ENCODE measurements at places on chromosomes 16 and 17.

GRCh38 chr16:55539488-55539887, 27.0 kb upstream of the CAPNS2 start:
- no peak for DNase-seq

DNA sequence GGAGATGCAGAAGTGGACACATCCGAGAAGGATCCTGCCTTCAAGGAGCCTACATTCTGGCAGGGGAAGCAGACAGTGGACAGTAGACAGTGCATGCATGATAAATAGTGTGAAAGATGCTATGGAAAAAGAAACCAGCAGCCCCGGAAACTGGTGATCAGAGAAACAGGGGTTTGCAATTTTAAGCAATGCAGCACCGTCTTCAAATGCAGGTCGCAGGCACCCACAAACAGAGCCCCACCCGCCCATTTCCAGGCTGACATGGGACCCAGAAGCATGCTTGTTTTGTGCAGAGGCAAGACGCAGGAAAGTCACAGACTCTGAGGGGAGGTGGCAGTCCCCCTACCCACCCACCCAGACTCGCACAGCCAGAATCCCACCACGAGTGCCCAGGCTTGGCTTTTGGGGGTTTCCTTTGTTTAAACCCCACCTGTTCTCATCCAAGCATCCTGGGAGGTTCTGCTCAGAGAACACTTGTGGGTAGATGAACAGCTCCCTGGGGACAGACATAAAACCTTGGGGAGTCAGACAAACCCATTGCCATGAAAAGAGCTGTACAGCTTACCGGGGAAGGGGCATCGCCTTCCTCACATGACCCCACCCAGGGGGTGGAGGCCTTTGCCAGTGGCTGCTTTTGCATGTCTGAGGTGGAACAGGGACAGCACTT, 114.3 kb downstream of the MGAT5B start:
- DNase-seq: peak; percentile 22

DNA sequence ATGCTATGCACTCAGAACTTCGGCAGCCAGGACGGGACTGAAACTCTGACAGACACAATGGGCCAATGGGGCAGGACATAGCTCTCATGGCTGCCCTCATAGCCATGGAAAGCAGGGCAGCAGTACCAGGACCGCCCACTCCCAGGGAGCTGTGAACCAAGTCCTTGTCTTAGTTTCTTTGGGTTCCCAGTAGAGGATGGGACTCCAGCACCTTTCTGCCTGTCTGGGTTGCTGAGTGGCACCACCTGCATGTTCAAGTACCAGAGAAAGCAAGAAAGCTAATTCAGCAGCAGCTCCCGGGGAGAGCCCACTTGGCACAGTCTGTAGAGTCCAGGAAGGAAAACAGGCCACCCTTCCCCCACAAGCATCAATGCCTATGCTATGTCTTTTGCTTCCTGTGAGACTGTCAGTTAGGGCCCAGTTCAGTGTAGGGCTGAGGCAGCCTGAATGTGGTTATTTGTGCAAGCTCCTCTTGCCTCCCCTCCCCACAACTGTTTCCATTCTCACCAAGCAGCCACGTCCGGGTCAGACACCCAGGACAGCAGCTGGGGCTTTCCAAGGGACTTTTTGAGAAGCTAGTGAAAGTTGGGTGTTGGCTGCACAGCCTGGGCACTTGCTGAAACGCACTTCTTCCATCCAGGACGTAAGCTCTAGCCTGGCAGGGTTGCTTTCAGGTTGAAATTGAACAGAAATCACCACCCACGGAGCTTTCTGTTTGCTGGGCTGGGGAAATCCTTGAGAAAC, 7.8 kb downstream of the SUPT4H1 start:
- peak; percentile 92 for DNase-seq

DNA sequence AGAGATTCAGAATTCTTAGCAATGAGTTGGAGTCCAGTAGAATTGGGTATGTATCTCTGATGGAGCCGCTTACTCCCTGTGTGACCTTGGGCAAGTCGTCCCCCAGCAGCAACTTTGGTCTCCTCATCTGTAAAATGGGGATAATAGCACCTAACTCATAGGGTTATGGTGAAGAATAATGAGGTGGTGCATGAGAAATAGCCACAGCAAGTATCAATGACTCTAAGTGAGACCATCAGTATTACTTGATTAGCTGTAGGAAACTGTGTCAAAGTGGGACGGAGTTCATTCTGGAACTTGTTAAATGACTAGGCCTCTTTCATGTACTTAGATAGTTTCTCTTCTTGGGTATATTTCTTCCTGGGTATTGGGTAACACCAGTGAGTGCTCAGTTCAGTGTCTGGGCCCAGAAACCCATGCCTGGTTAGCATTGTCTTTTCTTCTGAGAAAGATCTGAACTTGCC, 6.4 kb downstream of the PRKCB start:
- DNase-seq: no peak

GRCh38 chr17:41556931-41557330, 14.9 kb downstream of the KRT9 start:
- DNase-seq: no peak

DNA sequence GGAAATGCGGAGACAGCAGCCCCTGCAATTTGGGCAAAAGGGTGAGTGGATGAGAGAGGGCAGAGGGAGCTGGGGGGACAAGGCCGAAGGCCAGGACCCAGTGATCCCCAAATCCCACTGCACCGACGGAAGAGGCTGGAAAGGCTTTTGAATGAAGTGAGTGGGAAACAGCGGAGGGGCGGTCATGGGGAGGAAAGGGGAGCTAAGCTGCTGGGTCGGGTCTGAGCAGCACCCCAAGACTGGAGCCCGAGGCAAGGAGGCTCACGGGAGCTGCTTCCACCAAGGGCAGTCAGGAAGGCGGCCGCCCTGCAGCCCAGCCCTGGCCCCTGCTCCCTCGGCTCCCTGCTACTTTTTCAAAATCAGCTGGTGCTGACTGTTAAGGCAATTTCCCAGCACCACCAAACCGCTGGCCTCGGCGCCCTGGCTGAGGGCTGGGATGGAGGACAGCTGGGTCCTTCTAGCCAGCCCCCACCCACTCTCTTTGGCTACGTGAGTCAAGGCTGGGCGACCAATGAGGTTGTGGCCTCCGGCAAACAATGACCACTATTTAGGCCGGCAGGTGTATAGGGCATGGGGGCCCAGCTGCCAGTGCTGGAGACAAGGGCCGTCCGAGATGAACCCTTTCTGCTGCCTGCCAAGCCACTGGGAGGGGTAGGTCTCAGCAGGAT, 507 bp downstream of the SERPINF1 start:
- no peak for DNase-seq

GRCh38 chr16:47213761-47214440, 70.2 kb upstream of the NETO2 start:
- DNase-seq: no peak

DNA sequence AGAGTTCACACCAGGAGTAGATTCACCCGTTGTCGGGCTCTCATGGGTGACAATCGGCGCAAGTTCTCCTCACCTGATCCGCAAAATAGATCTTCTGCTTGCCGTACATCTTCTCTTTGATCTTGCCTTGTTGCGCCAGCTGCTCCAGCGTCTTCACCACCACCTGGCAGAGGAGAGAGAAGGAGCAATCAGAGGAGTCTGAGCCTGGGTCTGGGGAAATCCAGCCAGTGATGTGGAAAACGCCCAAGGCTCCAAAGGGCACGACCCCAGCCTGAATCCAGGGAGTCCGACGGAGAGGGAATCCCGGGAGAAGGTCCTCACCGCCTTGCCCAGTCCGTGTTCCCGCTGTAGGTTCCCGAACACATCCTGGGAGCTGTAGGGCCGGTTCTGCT, 393 bp downstream of the PSMC3IP start:
- DNase-seq: no peak

DNA sequence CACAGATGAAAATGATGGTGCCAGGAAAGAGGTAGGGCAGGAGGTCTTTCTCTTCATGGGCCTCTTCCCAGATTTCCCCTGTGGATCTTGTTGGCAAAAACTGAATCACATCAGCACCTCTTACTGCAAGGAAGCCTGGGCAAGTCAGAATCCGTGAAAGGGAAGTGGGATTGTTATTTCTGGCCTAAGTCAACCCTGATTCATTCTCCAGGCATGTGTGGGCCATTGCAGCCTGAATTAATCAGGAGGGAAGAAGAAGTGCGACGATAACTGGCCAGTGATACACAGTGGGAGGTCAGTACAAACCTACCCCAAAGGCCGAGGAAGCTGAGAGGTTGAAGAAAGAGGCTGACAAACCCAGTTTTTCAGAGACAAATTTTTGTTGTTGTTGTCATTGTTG, 17.9 kb upstream of the NSMCE1 start:
- DNase-seq: no peak

GRCh38 chr16:86297391-86297790, 212.9 kb upstream of the FOXF1 start:
- DNase-seq: no peak

DNA sequence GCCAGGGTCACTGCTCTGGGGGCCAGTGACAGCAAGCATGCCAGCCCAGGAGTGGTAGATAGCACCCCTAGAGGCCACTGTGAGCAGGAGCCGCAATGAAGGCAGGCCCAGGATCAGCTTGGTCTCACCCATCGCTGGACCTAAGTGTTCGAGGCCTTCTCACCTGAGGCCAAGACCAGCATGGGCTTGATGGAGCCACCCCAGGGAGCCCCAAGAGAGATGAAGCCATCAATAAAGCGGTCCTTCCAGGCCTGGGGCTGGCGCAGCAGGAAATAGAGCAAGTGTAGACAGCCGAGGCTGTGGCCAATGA, 1.8 kb downstream of the LCAT start:
- DNase-seq: no peak

DNA sequence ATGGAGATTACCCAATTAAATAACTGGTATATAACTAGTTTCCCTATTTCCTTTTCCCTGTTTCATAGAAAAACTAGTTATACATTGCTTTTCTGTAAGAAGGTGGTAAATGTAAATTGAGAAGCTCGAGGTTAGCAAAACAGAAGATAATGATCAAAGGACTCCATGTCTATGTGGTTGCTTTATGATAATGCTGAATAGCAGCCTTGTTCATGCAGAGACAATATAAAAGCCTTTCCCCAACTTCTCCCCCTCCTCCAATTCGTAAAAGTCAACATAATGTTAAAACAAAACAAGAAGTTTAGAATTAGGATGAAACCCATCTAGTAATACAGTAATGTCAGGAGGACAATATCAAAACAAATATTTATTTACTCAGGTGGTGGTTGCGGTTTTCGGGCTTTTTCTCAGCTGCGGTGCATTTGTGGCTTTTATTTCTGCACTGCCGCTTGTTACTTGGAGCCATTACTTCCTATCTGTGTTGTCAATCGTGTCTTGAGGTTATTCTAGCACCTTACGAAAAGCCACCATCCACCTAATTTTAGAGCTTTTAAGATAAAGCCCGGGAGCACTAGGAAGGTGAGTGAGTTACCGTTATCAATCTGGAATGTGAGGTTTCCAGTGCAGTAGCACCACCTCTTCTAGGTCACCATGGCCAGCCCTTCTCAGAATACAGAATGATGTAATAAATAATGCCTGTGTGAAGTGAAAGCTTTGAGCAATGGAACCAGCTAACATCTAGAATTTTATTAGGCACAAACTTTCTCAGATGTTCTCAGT, 297.5 kb downstream of the CDH13 start:
- DNase-seq: no peak

GRCh38 chr17:58388302-58389190, 28.8 kb downstream of the RNF43 start:
- no peak for DNase-seq

DNA sequence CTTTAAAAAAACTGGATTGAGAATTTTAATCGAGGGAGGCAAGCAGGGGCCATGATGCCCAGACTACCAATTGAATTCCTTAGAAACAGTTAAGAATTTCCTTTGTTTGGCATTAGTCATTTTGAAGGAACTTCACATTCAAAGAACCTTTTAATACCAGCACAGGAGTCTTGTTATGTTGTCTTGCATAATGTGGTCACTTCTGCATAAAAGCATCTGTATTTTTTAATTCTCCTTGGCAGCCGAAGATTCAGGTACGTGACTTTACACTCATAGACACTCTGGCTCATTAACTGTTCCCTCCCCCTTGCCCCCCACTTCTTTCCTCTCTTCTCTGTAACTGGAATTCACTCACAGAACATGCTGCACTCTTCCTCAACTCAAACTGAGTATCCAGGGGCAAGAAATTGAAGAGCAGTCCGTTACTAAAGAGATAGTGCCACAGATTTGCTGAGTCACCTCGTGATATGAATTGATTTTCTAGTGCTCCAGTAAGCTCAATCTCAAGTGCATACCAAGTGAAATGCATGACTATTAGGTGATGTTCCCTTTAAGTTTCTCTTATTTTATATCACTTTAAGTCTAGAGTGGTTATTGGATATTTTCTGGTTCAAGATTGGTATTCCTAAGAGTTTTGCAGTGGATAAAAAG, 572.2 kb upstream of the SOX9 start:
- DNase-seq: no peak

- DNase-seq: no peak
These were observed 4.4 kb upstream of the ARMC7 start for GRCh38 chr17:75105126-75106080.

DNA sequence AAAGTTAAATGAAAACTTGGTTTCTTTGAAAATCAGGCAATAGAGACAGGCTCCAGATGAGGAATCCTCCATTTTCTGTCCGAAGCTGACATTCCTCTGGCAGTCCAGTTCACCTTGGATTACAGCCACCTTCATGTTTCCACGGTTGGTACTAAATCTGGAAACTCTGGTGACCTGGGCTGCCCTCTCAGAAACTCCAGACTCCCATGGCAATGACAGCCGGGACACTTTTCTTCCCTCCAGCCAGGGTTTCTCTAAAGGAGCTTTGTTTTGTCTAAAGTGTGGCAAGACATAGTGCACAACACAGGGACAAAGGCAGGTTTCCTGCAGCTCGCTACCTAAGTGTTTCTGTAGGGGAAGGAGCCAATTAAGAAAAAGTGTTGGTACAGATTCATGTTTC, 36.0 kb downstream of the CLUAP1 start:
- DNase-seq: no peak

GRCh38 chr16:72210555-72210954, 38.6 kb upstream of the PMFBP1 start:
- no peak for DNase-seq

GRCh38 chr16:49338611-49339265, 34.9 kb upstream of the C16orf78 start:
- no peak for DNase-seq

GRCh38 chr16:88012360-88012759, 61.1 kb downstream of the BANP start:
- no peak for DNase-seq

DNA sequence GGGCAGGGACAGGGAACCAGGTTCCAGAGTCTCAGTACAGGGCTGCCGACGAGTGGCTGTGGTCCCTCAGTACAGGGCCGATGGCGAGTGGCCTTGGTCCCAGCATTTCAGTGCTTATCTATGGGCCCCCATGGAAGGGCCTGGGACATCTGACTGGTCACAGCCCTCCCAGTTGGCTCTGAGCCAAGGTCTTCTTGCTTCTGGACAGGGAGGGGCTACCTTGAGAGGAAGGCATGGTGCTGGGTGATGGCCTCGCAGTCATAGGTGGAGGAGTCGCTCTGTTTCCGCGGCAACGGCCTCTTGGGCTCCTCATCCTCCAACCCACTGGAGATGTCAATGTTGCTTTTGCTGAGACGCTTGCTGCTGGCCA, 32.5 kb downstream of the PIMREG start:
- no peak for DNase-seq

Data from CD4-positive, alpha-beta T cell treated with Interleukin-6 at 100 ng/mL for 8 hours (primary cell).